Activated CD4-positive, alpha-beta T cell treated with anti-CD3 and anti-CD28 coated beads, Interleukin-2, amount 50 U/mL, for 1 hour (primary cell): ENCODE measurements at places on chromosomes 4 and X.

- DNase-seq: no peak
Observed at GRCh38 chr4:2487632-2488031, 18.7 kb downstream of the RNF4 start.

DNA sequence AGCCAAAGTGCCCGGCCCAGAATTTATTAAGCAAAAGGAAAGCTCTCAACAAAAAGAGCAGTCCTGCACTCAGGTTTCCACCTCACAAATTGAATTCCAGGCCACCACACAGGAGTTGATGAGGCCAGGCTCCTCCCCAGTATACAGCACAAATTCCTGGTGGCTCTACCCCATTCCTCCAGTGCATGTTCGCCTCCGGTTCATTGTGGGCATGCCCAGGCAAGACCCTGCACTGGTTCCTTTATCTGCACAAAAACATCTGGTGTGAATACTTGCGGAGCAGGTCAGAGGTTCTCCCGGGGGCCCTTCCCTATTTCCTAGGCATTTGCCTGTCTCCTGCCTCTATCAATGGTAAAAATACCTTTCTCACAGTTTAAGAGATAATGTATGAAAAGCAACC, 195.2 kb upstream of the ANXA10 start:
- DNase-seq: no peak

DNA sequence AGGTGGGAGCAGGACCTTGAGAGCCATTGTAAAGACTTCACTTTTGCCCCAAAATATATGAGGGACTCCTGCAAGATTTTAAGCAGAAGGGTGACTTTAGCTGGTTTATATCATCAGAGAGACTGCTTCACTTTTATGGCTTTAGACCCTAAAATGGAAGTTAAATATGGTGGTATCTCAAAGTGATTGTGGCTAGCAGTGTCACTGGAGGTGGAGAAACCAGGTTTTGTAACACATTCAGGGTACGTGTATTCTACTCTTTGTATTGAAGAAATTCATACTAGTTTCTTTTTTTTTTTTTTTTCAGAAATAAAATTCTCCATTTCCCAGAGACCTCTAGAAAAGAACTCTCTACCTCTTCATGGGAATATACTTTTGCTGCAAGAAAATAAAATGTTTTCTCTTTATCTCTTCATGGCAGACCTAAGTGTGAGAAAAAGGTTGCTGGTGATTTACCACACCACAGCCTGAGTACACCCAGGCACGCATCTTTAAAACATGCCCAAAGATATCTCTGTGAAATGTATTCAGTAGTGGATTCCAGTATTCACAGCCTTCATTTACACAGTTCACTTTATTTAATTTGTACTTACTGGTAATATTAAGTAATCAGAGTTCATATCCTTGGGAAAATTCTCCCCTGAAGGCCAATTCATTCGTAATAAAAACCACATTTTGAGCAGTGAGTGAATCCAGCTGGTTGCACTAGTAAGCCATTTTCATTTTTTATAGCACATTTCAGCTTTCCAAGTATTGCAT, 74.3 kb upstream of the GUCY1A1 start:
- DNase-seq: no peak

DNA sequence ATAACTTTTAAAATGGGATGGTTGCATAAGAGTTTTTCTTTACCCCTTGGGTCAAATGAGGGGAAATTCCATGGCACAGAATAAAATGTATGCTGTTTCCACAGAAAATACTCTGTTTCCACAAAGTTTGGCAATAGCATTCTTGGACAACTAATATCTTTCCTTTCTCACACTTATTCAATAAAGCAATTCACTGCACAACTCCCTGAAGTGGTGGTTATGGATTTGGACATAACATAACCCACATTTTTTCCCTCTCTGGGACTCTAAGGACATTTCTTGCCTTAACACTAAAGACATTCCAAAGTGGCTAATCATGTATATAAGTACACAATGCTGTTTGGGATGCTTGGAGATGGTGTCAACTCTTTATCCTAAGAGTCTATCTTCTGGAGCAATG, 51.7 kb upstream of the GPM6B start:
- no peak for DNase-seq

DNA sequence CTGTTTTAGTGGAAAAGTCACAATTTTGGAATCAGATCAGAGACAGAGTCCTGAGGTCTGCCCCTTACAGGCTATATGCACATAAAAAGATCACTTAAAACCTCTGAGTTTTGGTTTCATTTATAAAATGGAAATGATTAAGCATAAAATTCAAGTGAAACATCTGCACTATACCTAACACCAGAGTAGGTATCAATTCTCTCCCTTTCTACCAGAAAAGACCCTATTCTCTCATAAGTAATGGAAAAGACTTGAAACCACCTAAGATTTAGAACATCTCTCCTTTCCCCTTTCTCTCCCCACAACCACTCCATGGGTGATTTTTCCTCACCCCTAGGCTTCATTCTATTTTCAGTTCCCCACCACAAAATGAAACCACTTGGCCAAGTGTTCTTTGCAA, 907 bp downstream of the LHFPL1 start:
- DNase-seq: no peak
